ENCODE measurements at places on chromosomes 3 and 15.

DNA sequence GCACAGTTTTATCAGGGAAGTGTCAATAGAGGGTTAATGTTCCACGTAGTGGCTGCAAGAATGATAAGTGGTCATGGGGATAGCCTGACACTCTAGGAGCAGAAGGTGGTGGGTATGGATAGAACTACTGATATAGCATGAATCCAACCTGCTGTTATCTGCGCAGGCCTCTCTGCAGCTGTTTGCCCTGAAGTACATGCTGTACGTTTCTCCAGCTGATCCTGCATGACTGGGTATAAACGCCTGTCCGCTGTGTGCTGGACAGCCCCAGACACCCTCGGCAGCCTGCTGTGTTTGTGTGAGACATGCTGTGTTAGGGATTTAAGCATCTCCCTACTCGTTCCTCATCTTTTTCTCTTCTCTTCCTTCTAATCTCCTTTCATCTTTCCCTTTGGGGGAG lies 87.1 kb downstream of the LPP start:
- DNase-seq, result no peak

- DNase-seq, result no peak
These were observed 37.2 kb upstream of the CSPG4 start for GRCh38 chr15:75749820-75750219.

GRCh38 chr15:77535845-77536244 lies 96.9 kb downstream of the LINGO1 start:
- DNase-seq, result no peak

- no peak for DNase-seq
These were observed 85.7 kb downstream of the TBL1XR1 start for GRCh38 chr3:177111541-177111949.

- no peak for DNase-seq
These were observed 30.3 kb downstream of the TPRA1 start for GRCh38 chr3:127560051-127560787.

DNA sequence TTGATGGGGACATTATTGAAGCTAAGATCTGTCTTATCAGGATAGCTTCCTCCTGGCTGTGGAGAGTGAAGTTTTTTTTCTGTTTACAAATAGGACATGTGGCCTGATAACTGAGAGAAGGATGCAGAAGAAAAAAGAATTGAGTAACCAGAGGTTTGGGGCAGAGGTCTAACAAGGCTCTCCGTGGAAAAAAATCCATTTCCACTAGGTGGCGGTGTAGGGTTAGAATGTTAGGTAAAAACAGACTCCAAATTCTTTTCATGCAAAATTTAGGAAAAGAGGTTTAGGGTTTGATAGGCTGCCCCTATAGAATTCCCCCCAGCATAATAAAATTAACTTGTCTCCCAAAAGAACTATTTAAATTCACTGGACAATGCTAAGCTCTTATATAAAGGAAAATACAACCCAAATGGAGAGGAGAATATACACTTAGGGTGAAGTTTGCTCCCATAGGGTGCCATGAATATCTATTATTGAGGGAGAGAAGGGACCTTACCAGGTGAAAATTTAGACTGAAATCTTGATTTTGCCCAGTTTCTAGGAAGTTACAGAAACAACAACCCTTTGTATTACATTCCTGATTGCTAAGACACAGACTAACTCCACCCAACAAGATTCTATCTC lies 1560.4 kb downstream of the OTOL1 start:
- DNase-seq, result no peak

GRCh38 chr3:185758912-185759311 lies 65.9 kb downstream of the IGF2BP2 start:
- no peak for DNase-seq

- no peak for DNase-seq
These were observed 801.3 kb downstream of the EPHA3 start for GRCh38 chr3:89908711-89909213.

- DNase-seq, result no peak
These were observed 1.1 kb downstream of the STAC start for GRCh38 chr3:36381311-36381956.

- no peak for DNase-seq
These were observed 42.6 kb downstream of the WHAMM start for GRCh38 chr15:82851981-82852511.

- DNase-seq, result no peak
These were observed 392.6 kb upstream of the TPM1 start for GRCh38 chr15:62649793-62650420.

- DNase-seq, result no peak
These were observed 51.5 kb downstream of the SST start for GRCh38 chr3:187618722-187619121.

GRCh38 chr3:123350971-123351370 lies 97.9 kb downstream of the ADCY5 start:
- no peak for DNase-seq

- no peak for DNase-seq
These were observed 357.4 kb downstream of the GAP43 start for GRCh38 chr3:115980709-115981108.

DNA sequence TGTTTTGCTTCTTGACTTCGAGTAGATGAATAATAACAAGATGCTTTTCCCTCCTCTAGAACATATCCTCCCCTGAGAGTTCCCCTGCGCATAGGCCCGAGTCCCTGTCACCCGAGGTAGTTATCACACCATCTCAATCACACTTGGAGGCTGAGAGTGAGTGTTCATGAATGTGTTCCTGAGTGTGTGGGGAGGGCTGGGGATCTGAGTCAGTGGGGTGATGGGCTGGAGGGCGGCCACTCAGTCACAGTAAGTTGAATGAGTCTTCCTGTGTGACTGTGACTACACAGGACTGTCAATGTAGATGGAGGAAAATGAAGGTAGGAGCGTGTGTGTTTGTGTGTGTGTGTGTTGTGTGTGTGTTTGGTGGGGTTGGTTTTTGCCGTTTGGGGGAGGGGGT lies 71.0 kb downstream of the SETD5 start:
- no peak for DNase-seq

- DNase-seq, result no peak
These were observed 246.7 kb downstream of the RORA start for GRCh38 chr15:60982249-60982910.

- no peak for DNase-seq
These were observed 2.0 kb downstream of the PPP1R14D start for GRCh38 chr15:40826423-40827075.

DNA sequence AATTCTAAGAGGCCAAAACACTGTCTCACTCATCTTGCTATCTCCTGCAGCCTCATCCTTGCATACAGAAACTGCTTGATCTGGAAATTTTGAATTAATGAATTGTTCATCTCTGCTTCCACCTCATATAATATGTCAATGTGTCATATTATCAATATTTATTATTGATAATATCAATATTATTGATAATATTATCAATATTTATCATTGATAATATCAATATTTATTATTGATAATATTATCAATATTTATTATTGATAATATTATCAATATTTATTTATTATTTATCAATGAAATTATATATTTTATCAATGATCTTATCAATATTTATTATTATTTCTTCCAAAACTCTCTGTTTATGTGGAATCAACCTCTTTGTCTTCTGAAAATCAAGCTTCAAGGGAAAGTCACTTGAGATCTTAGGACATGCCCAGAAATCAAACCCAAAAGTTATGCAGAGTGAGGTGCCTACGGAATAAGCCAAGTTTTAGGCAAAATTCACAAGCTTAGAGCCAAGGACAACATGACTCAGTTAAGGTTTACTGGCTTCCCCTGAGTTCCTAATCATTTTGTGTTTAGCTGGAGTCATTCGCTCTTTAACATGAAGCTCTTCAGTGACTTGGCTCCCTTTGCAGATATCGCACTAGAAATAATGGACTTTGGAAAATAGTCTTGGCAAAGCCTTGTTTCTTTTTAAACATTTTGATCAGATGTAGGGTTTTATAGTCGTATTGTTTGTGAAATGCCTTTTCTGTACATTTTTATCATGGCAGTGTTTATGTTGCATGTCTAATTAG lies 297.1 kb upstream of the RARB start:
- DNase-seq, result no peak

DNA sequence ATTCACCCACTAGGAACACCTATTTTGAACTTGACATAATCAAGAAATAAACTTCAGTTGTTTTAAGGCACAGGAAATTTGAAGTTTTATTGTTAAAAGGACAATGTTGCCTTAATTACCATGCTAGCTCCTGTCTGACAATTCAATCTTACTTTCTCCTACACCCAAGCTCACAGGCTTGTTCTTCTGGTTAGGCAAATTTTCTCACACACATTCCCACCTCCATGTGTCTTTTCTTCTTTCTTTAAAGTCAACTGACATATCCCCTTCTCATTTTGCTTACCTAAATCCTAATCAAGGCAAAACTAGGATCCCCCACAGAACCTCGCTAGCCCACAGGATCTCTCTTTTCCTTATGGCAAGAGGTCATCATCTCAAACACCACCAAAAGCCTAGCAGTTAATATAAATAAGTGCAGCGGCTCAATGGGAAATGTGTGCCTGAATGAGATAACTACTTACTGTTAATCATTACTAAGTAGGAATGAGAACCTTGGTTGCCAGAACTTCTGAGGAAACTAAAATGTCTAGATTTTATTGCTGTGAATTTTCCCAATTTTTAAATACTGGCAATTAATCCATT lies 189.3 kb downstream of the PLCH1 start:
- no peak for DNase-seq

- no peak for DNase-seq
These were observed 6.1 kb upstream of the RNU6-1 start for GRCh38 chr15:67845974-67846373.

- no peak for DNase-seq
These were observed 37.8 kb downstream of the KLF13 start for GRCh38 chr15:31364301-31365031.

DNA sequence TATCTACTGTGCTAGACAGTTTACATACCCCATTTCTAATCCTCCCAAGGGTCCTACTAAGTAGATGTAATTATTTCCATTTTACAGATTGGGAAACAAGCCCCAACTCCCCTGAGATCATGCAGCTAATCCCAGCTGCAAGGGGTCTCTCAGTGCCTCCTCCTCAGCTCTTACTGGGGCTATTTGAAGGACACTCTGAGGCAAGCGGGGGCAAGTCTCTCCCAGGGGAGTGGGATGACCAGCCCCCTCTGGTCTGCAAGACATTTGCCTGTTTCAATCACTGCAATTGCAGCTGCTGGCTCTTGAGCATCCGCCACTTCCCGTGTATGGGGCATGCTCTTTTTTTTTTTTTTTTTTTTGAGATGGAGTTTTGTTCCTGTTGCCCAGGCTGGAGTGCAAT lies 11.4 kb downstream of the LAMP3 start:
- no peak for DNase-seq

- no peak for DNase-seq
These were observed 53.3 kb downstream of the TIPARP start for GRCh38 chr3:156727519-156728205.

DNA sequence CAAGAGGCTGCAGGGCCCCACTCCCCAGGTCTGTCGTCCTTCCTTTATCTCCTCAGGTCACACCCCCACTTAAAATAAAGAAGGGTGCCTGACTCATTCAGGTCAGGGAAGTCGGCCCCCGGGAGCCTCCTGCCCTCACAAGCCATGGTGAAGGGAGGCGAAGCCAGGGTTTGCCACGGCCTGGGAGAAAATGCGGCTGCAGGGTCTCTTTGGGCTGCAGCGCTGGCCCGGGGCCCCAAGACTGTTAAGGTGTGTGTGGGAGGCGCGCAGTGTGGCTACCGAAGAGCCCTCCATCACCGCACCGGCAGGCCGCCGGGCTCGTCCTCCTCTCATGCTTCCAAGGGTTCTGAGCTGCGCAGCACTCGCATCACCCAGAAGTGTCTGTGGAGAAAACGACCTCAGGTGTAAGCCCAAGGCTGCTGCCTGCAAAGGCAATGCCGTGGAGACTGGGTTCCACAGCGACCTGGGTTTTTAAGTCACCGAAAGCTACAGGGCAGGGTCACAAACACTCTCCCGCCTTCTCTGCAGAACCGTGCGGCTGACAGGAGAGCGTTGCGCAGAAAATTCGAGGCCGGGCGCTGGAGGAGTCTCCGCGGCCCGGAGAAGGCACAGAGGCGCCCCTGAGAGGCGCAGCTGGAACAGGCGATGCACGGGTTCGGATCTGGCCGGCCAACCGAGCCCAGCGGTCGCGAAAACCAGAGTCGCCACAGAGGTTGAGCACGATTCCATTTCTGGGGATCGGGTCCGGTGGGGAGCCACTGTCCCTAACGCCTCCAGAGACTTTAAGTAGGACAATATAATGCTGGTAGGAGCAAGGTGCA lies 8.7 kb downstream of the FOXL2 start:
- no peak for DNase-seq

DNA sequence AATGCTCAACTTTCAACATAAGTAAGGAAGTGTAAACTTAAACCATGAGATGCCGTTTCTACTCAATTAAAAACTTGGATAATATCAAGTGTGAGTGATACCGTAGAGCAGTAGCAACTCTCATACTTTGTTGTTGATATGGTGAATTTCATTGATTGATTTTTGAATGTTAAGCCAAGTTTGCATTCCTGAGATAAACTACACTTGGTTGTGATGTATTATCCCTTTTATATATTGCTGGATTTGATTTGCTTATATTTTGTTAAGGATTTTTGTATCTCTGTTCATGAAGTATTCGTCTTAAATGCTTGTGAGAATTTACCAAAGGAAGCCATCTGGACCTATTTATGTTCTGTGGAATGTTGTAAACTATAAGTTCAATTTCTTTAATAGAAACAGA lies 21.7 kb downstream of the SLMAP start:
- no peak for DNase-seq

GRCh38 chr3:32374788-32375595 lies 16.7 kb upstream of the CMTM7 start:
- DNase-seq, result peak; percentile 26

GRCh38 chr3:44883999-44884431 lies 9.6 kb downstream of the TGM4 start:
- no peak for DNase-seq

DNA sequence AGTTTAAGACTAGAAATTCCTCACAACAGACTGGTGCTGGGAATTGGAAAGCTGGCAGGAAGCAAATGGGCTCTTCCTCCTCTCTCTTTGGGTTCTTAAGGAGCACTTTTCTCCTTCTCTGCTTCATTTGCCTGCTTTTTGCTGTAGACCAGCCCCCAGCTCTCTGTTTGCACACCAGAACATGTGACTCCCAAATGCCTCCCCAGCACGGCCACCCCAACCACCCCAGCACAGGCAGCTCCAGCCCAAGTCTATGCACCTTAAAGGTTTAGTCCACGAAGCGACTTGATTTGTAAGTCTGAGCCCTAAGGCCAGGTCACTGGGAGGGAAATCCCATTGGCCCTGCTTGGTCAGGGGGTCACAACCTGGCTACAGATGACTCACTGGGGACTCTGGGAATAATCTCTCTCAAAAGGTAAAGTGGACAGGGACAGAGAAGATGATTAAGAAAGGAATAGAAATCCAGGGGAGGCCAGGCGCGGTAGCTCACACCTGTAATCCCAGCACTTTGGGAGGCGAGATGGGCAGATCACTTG lies 377.8 kb upstream of the PROK2 start:
- no peak for DNase-seq

DNA sequence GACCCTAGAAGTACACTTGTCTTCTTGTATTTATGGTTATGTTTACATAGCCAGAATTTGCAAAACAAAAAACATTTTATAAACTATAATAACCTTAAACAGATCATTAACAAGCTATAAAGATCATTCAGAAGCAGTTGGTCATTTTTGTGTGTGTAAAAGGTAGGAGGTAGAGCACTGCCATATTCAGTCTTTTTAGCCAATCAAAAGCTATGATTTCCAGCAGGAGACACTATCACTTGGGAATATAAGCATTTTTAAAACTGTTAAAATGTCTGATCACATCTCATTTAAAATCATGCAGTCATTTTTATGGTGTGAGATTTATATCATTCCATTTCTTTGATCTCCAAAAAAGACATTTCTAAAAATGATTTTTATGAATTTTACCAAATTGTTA lies 42.6 kb upstream of the ATP2C1 start:
- no peak for DNase-seq

- DNase-seq, result no peak
These were observed 323.0 kb downstream of the ROBO2 start for GRCh38 chr3:77362936-77363335.
